Stimulated activated CD4-positive, alpha-beta T cell treated with anti-CD3 and anti-CD28 coated beads, Interleukin-15, amount 100 ng/mL, for 48 hours (primary cell): ENCODE measurements at places on chromosomes 16 and 17.

DNA sequence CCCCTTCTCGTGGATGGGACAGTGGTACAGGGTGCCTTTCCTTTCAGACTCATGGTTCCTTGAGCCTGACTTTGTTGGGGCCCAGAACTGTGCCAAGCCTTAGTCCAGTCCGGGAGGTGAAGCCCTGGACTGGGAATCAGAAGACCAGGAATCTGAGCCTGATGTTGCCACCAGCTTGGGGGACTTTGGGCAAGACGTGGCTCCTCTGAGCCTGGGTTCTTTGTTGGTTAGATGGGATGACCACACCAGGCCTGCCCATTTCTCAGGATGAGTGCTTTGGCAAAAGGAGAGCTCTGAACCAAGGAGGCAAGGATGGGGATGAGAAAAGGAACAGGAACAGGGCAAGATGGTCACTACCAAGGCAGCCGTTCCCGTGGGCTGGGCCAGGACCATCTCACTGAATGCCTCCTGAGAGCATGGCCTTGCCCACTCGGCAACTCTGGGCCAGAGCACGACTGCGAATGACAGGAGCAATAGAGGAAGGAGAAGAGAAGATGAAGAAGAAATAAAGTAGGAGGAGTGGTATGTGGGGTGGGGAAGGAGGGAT, 32.5 kb downstream of the PITPNM3 start:
- DNase-seq, result no peak

DNA sequence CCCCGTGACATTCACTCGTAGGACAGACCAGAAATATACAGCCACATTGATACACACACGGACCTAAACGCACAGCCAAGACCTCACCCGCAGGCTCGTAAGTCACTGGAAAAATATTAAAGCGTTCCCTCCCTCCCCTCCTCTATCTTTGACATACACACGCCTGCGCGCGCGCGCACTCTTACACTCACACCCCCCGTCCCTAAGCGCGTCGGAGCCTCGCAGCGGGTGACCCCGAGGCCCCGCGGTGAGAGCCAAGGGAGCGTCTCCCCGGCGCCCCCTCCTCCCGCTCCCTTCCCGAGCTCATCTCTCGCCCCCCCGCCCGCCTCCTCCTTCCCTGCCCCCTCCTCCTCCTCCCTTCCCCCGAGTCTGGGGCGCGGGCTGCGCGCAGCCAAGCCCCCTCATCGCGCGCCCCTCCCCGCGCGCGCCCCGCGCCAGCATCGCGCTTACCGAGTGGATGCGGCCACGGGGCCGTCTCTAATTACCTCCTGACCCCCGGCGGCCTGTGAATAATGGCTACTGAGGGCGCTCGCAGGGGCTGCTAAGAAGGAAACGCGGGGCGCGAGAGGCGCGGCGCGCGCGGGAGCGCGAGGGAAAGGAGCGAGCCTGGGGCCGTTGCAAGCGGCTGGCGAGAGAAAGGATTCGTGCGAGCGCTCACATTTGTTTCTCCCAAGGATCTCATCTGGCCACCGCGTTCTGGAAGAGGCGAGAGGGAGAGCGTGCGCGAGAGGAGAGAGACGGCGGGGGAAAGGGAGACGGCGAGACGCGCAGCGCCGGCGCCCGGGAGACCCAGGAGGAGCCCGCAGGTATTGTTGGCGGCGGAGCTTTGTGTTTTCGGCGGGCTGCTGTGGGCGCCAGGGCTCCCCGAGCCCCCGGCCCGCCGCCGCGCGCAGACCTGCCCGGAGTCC, 42.4 kb downstream of the RAI1 start:
- no peak for DNase-seq

GRCh38 chr17:33725675-33726271, 432.7 kb upstream of the ASIC2 start:
- no peak for DNase-seq

DNA sequence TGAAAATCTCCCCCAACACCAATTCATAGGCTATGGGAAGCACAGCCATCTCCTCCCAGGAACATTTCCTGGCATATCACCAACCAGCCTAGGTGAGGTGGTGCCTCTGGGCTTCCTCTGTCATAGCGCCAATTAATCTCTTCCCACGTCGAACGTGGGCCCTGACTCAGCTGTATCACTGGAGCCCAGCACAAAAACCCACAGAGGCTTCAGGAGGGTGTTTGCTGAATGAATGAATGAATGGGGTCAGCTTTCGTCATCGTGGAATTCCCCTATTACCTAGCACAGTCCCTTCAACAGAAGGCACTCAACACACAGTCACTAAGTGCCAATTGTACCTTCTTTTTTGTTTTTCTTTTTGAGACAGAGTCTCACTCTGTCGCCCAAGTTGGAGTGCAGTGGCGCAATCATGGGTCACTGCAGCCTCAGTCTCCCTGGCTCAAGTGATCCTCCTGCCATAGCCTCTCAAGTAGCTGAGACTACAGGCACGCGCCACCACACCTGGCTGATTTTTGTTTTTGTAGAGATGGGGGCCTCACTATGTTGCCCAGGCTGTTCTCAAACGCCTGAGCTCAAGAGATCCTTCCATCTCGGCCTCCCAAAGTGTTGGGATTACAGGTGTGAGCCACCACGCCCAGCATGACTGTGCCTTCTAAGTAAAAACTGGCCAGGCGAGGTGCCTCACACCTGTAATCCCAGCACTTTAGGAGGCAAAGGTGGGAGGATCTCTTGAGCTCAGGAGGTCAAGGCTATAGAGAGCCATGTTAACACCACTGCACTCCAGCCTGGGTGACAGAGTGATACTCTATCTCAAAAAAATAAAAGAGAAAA, 4.1 kb downstream of the ZNF688 start:
- peak; percentile 69 for DNase-seq

DNA sequence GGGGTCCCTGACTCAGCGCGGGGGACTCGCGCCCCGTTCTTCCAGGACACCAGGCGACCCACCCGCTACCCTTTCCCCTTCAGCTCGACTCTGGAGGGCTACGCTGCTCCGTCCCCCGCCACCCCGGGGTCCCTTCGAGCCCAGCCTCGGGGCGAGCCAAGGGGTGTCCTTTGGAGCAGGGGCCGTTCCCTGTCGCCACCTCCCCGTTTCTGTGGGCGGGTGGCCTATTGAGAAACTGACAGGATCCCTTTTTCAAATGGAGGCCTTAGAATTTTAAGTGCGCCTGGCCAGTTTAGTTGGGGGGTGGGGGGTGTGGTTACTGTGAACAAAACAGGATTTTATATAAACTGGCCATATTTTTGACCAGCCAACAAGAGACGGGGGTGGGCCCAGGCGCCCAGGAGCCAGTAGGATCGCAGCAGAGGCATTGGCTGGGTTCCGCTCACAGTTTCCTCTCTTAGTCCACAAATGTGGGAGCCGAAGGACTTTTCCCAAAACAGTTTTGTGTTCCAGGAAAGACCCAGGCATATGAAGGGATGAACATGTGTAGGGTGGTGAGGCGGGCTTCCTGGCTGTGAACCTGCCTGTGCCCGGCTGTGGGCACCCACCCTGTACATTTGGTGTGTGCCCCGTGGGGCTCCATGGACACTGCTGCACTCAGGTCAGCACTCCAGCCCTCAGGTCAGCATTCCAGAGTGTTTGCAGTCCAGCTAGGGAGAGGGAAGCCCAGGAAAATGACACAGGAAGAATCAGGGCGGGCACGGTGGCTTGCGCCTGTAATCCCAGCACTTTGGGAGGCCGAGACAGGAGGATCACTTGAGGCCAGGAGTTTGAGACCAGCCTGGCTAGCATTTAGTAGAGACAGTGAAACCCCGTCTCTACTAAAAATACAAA, 722 bp upstream of the TIMP2 start:
- DNase-seq, result no peak

DNA sequence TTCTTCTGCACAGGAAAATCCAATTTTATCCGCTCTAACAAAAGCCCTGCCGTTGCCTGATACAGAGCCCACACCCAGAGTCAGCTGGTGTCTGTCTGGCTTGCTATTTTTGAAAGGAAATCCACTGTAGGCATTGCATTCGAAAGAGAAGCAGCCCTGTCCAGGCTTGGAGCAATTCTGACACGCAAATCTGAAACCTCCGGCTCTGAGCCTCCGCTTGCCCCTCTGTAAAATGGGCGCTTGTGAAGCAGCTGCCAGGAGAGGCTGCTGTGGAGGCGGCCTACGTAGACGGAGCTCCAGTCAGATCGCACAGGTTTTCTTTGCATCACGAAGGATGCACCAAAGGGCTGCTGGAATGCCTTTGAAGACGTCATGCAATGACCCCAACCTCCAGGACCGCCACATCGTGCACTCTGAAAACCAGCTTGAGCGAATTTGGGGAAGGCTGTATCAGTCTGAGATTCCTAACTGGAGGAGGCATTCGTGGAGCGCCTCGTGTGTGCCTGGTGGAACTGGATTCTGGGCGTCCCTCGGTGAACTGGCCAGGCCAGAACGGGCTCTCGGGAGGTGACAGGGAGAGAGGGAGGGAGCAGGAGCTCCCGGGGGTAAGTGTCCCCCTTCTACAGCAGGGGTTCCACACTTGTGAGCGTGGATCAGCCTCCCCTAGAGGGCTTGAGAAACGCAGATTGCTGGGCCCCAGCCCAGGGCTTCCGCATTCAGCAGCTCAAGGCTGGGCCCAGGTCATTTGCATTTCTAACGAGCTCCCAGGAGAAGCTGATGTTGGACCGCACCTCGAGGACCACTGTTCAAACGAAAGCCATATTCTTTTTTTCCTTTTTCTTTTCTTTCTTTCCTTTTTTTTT, 215.5 kb downstream of the MRTFB start:
- no peak for DNase-seq

DNA sequence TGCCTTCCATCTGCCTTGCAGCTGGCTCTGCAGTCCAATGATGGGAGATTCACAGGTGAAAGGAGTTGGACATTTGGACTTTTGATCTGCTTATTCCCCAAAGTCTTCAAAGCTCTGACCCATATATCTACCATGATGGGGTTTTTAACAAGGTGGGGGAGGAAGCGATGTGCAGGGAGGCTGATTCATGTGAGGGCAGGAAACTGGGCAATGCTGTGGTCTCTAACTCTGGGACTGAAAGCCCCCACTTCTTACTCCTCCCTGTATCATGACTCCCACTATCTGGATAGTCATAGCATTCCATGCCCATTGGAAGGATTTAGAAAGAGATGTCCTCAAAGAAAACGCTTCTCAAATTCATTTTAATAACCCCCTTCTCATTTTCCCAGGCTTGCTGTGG, 16.3 kb downstream of the HOXB1 start:
- DNase-seq, result no peak

DNA sequence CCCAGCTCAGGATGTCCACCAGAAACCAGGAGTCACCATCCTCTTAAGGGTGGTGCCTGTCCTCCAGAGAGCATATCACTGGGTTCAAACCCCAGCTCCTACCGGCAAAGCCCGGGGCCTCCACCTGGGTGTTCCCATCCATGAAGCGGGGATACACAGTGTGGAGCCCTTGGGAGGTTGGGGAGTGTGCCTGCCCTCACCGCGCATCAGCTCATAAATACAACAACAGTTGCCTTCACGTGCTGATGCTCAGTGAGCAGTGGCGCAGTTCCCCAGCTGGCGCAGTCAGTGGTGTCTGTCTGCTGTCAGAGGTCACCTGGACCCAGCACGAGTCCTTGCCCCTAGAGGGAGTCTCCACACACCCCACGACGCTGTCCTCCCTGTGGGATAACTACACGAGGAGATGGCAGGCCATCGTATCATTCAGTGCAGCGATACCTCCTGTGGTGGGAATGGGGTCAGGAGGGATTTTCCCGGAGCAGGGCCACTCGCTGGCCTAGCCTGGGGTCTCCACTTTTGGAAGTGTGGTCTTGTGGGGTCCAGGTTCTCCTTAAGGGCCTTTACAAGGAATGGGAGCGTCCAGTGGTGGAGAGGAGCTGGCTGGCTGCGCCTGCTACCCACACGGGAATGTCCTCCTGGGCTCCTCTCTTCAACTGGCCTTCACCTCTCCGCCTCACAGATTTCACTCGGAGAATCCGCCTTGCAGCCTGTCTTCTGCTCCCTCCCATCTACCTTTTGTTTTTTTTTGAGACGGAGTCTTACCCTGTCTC, 2.3 kb upstream of the ELOB start:
- DNase-seq, result no peak

DNA sequence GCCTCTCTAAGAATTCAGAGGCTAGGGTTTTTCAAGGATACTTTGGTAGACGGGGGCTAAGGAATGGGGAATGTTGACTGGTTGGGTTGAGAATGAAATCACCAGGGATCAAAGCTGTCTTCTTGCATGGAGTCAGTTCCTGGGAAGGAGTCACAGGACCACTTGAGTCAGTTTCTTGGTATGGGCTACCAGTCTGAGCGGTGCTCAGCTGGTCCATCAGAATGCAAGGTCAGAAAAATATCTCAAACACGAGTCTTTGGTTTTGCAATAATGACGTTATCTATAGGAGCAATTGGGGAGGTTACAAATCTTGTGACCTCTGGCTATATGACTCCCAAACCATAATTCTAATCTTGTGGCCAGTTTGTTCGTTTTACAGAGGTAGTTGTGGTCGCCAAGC, 18.4 kb downstream of the CHD9NB start:
- no peak for DNase-seq

GRCh38 chr17:57530508-57530907, 214.6 kb downstream of the CCDC182 start:
- DNase-seq, result no peak

GRCh38 chr16:85919271-85920267, 20.6 kb downstream of the IRF8 start:
- DNase-seq, result no peak

DNA sequence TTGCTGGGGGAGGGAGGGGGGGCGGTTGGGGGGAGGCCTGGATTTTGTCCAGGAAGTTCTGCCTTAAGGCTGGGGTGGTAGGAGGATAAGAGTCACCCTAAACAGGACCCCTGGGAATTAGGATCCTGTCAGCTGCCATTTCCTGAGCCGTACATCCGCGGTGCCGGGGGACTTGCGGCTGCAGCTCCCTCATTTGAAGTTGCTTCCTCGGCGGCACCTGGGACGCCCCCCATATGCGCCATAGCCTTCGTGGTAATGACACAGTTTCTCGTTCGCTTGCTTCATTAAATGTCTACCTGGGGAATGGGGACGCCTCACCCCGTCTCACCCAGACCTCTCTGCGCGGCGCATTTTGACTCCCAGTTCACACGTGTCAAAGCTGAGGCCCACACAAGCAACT, 55.1 kb upstream of the PABPN1L start:
- no peak for DNase-seq

- DNase-seq, result no peak
Observed at GRCh38 chr16:72029567-72030271, 21.2 kb downstream of the DHODH start.

DNA sequence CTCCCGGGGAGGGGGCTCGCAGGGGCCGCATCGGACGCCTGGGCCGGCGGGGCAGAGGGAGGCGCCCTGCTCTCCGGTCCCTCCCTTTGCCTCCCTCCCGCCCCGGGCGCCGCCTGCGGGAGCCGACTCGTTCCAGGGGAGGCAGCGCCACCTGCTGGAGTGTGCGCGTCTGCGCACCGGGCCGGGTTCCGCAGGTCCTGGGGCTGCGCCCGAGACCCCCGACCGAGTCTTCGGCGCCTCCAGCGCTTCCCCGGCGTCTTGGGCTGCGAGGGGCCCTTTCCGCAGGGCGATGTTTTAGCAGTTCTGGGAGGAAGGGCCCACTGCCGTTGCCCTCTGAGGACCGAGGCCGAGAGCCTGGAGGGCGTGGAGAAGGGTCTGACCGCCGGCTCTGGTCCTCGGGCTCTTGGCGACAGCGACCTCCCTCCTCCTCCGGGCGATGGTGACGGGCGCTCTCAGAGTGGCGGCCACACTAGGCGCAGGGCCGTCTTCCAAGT, 106.3 kb downstream of the SEC14L1 start:
- DNase-seq, result peak; percentile 70

GRCh38 chr17:57965521-57966160, 10.4 kb upstream of the CUEDC1 start:
- DNase-seq, result no peak
